ENCODE measurements at places on chromosomes 3 and 15.

- DNase-seq: no peak
Observed at GRCh38 chr3:17605032-17605431, 137.4 kb downstream of the TBC1D5 start.

DNA sequence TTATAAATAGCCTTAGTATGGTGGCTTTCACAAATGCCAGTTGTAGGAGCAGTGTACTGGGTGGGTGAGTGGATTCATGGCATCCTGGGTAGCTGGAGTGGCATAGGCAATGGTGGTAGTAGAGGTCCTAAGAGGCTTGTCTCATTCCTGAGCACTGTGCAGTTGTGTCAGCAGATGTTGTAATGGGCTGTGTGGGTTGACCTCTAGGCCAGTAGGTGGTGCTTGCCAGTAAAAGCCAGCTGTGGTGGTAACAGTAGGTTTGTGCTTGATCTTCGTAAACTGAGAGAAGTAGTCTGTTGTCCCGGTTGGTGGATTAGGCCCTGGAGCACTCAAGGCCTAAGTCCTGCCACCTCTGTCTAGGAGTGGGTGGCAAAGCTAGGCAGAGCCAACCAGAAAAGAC lies 149.7 kb upstream of the SUCLG2 start:
- no peak for DNase-seq

DNA sequence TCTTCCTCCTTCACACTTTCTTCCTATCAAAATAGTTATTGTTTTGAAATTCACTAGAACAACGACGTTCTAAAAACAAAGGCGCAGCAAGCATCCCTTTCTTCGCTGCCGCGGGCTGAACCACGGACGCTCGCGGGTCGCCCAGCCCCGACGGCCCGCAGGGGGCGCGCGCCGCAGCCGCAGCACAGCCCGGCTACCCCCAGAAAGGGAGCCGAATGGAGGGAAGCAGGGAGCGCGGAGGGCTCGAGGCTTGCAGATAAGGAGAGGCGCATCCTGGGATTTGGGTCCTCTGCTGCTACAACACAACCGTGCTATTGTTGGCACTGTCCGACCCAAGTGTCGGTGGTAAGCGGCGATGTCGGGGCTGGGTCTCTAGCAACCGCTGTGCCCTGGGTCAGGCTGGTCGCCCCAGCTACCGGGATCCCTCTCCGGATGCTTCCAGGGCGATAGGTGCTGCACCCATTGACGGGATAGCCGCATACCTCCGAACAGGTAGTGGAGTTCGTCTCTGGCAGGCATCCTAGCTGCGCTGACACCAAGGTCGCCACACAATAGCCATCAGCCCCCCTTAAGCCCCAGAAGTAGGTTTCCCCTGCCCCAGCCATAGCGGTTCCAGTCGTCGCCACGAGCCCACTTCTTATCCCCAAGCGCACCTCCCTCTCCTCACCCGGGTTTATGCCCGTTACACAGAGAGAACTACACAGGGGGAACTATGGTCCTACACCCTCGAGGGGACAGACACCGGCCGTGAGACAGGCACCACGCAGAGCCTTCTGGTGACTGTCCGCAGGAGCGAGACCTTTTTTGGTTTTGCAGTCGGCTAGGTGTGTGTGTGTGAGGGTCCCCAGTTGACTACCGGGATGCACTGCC lies 6.0 kb downstream of the ONECUT1 start:
- DNase-seq: no peak

- DNase-seq: no peak
Observed at GRCh38 chr3:186967686-186968085, 37.4 kb downstream of the ST6GAL1 start.

DNA sequence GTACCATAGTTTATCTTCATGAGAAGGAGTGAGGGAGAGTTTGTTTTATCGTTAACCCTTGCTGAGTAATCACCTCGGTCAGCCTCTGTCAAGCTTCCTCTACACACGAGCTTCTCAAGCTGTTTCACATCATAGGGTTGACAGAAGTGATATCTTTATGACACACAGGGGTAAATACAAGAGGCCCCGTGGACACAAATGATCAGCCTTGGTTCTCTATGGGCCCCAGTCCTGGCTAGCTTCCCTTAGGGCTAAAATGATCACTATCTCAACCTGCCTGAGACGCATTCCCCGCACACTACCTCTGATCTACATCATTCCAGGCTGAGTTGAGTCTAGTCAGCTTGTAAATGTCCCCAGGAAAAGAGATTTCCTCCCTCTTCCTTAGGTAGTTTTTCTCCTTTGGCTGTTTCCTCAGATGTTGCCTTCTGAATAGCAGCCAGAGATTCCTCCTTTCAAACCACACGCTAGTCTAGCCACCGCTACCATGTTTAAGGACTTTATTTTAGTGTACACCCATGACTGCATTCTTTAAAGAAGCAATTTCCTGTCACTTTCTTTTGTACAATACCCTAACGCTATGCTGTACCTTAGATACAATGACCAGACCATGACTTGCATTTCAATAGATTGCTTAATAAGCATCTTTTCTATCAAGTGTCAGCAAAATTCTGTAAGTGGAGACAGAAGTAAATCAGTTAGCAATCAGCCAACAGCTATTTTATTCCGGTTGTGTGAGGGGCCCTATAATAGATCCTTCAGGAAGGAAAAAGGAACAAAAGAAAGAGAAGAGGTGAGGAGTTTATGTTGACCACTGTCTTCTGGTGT lies 35.1 kb upstream of the PPARG start:
- no peak for DNase-seq

DNA sequence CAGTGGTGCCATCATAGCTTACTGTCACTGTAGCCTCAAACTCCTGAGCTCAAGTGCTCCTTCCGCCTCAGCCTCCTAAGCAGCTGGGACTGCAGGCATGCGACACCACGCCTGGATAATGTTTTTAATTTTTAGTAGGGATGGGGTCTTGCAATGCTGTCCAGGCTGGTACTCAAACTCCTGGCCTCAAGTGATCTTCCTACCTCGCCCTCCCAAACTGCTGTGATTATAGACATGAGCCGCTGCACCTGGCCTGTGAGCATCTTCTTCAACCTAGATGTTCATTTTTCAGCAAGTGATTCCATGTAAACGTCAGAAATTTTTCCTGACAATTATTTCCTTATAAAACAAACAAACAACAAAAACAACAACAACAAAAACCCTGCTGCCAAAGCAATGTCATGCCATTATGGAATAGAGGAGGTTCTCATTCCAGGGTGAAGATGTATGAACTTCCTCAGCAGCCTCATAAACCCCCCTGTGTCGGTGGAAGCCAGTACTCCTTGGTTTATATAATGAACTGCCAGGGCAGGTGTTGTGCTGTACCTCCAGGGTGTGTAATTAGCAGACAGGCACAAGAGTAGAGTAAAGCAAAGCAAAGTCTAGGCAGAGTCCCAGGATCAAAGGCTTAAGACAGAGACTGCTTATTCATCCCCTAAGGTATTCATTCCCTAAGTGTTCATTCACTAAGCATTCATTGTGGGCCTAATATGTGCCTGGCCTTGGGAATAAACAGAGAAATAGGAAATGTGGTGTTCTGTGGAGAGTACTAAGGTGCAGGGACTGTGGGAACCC lies 44.6 kb downstream of the NR2C2 start:
- DNase-seq: no peak

GRCh38 chr3:69181592-69182211 lies 59.3 kb upstream of the LMOD3 start:
- no peak for DNase-seq

DNA sequence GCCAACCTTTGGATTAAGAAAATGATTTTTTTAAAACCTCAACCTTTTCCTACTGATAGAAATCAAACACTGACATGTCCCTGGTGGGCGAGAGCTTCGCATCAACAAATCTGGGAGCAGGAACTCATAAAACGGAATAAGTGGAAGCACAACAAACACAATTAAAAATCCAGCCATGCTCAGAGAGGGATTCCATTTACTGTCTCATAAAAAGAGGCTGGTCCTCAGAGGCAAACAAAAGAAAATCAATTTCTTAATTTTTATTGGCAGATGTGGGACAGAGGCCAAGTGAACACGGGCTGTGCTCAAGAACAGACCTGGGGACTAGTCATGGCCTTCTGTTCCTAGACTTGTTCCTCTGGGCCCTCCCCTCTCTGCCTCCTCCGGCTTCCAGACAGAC lies 214.5 kb downstream of the NTRK3 start:
- no peak for DNase-seq

DNA sequence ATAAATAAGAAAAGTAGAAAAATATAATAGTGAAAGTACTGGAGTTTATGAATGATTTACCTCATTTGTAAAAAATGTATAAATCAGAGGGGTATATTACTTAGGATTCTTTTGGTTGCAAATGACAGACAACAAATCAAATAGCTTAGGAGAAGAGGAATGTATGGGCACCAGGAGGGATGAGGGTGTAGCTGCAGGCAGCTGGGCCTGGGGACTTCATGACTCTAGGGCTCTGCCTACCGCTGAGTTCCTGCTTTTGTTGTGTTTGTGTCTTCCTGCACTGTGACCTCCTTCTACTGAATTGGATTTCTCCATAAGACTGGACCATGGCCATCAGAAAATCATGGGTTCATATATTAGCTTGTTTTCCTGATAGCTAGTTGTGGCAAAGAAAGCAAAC lies 27.9 kb upstream of the PDE8A start:
- no peak for DNase-seq

DNA sequence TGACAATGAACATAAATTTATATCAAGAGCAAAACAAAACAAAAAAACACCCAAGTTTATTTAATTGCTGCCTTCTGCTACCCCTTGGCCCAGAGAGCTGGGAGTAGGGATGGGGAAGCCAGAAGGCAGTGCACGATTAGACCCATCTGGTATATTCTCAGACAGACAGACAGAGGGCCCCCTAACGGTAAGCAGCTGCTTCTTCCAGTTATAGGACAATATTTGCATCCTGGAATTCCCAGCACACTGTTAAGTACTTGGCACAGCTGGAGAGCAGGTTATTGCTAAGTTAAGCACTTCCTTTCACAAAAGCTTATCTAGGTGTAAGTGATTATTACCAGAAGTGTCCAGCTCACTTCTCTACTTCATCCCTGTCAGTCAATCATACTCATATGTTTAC lies 39.3 kb downstream of the C2CD4B start:
- no peak for DNase-seq

DNA sequence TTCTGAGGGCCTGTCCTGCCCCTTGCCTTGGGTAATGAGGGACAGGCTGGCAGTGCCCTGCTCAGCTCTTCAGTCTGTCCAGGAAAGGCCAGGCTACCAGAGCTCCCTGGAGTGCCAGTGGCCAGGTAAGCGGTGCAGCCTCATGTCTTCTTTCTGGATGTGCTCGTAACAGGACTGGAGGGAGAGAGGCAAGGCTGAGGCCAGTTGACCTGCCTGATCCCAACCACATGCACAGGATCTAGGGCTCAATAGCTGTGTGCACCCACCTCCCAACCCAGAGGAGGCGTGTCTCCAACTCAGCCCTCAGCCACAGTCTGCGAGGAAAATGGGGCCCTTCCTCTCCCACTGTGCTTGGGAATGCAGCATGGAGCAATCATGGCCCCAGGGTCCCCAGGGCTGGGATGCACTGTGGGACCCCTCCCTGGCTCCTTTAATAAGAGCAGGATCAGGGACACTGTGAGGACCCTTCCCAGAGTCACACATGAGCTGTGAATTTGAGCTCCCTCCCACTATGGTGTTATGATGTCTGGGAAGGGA lies 22.5 kb downstream of the ALS2CL start:
- no peak for DNase-seq

DNA sequence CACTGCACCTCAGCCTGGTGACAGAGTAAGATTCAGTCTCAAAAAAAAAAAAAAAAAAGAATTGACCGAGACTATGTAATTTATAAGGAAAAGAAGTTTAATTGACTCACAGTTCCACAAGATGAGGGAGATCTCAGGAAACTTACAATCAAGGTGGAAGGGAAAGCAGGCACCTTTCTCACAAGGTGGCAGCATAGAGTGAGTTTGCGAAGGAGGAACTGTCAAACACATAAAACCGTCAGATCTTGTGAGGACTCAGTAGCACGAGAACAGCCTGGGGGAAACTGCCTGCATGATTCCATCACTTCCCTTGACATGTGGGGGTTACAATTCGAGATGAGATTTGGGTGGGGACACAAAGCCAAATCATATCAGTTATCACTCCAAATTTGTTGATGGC lies 380.9 kb downstream of the EDEM1 start:
- no peak for DNase-seq

DNA sequence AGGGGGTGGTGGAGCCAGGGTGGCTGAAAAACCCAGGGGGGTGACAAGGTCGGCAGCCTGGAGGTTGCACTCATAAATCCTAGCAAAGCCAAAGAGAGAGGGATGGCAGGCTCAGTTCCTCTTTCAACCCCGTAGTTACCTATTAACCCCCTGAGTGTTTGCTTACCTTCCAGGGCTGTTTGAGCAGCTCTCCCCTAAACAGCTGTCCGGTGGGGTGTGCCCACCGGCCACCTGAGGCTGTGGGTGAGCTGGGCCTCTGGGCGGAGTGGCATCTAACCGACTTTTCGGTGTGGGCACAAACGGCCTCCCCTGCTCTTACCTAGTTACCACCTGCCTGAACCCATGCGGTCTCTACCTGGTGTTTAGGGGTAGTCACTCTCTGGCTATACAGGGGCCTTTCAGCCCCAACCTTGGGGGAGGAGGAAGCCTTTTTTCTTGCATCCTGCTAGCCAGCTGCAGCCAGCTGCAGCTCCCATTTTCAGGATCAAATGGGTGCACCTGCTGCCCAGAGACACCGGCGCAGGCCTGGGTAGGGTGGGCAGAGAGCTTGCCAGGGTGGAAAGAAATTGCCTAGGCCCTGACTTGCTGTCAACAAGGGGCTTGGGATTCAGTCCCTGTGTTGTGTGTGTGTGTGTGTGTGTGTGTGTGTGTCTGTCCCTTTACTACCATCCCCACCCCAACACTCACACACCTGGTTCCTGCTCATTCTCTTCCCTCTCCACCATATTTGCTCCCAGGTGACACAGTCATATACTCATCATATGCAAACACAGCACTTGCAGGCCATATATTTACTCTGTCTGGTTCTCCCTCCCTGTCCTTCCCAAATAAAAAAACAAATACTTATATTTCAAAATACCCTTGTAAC lies 3.7 kb downstream of the DLL4 start:
- DNase-seq: no peak

DNA sequence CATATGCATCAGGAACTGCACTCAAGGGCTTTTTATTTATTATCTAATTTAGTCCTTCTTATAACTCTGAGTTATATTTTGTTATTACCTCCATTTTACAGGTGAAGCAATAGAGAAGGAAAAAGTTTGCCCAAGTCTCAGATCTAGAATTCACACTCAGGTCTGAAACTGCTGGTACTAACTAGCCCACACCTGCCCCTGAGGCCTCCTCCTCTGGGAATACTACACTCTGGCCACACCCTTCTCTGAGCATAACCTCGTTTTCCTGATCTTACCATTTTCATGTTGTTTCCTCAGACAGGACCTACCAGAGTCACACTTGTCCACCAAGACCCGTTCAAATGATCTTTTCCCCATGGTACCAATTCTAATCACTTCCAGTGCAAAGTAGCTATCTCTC lies 94.1 kb upstream of the CHRM5 start:
- no peak for DNase-seq

- DNase-seq: no peak
Observed at GRCh38 chr3:128456776-128457715, 9.6 kb downstream of the DNAJB8 start.

DNA sequence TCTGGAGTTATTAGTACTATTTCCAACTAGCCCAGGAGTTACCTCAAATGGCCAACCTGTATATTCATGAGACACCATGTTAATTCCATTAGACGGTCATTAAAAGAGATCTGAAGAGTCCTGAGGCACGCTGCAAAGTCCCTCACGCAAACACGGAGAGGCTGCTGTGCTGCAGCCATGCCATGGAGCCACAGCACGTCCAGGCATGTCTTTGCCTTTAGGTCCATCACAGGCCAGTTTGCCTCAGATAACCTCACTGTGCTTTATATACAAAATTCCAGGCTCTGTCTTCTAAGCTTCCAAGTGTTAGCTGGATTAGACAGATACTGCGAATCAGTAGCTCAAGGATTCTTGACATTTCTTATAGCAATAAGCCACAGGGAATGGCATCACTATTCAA lies 9.8 kb upstream of the PLAAT1 start:
- no peak for DNase-seq
